ENCODE measurements at places on chromosomes 5 and 9.

- DNase-seq: no peak
Measured at GRCh38 chr9:123611226-123611625, 255.2 kb downstream of the CRB2 start.

DNA sequence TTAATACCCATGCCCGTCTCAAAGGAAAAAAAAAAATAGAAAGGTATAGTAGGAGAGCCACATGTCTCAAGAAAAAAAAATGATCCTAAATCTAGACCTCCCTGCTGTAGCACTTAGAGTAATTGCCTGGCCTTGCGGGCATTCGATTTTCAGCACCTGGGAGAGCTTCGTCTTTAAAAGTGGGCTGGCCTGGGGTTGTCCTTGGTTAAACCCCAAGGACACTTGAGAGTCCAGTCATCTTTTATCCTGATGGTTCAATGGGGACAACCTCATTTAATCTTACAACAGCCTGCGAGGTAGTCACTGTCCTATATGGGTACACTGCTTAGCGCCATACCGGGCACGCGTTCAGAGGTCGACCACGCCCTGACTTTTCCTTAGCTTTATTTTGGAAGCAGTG is 60.1 kb downstream of the MAT2B start:
- no peak for DNase-seq

- no peak for DNase-seq
Measured at GRCh38 chr9:107358986-107359385, 75.9 kb downstream of the RAD23B start.

- no peak for DNase-seq
Measured at GRCh38 chr5:16411235-16411634, 54.4 kb downstream of the ZNF622 start.

DNA sequence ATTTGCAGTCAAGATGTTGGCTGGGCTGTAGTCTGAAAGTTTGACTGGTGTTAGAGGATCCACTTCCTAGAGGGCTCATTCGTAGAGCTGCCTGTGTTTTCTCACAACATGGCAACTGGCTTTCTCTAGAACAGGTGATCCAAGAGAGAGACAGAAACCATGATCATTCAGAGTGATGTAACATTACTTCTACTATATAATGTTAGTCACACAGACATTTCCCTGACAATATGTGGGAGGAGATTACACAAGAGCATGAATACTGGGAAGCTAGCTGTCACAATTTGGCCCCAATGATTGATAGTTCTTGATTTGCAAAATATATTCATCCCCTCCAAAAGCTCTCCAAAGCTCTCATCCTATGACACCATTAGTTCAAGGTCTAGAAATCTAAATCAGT is 10.9 kb upstream of the TMEM161B start:
- DNase-seq: no peak

DNA sequence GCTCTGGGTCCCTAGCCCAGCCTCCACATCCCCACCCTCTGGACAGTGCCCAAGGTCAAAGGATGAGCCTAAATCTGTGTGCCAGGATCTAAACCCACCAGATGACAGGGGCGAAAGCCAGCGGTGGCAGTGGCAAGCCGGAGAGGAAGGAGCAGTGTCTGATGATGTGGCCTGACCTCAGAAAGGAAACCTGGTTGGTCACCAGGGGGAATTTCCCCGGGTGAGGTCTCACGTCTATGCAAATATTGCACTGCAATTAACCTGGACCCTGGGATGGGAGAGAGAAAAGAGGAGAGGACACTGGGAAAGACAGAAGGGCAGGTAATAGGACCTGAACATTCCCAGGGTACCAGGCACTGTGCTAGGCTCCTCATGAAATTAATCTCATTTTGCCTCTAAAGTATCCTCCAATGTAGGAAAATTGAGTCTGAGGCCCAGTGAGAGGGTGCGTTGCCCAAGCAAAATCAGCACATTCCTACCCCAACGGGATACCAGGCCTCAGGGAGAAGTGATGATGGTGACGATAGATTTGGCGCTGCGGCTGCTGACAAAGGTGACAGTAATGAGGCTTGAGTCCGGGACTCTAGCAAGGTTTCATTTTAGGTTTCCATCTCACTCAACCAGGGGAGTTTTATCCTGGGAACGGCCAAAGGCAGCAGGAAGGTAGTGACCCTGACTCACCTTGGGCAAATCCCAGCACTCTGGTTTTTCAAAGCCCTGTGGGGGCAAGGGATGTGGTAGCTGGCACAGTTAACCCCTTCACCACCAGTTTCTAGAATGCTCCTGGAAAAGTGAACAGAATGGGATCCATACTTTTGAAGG is 13.4 kb upstream of the TNIP1 start:
- DNase-seq: no peak

- no peak for DNase-seq
Measured at GRCh38 chr9:107090218-107090617, 192.9 kb upstream of the RAD23B start.

DNA sequence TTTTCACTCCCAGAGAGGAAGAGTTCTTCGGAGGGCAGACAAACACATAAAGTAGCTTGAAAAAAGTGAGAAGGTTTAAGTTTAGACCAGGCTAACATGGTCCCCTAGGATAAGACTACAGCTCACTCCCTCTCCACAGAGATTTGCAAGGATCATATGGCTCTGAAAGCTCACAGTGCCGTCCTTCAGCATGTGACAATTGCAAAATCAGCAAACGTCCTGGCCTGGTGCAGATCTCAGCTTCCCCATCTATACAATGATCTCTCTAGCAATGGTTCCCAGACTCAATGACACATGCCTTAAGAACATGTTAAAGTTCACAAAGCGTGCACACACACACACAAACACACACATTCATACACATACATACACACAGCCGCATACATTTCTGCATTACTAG is 327.6 kb downstream of the ACTL7B start:
- no peak for DNase-seq

DNA sequence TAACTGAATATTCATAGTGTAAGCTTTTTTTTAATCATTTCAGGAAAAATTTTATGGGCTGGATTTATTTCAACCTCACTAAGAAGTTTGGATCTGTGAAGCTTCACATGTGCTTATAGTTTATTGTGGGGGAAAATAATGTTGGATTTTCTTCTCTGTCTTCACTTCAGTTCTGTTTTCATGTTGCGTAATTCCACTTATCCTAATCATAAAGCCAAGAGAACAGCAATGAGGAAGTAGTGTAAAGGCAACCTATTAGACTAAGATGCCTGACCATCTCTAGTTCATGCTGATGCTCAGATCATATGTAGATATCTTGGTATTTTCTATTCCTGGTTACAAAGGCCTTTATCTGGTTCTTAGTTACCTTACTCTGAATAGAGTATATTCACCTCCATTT is 50.0 kb downstream of the CD180 start:
- DNase-seq: no peak

GRCh38 chr5:9051779-9052178 is 494.1 kb downstream of the SEMA5A start:
- DNase-seq: no peak

GRCh38 chr5:170254056-170254455 is 21.3 kb downstream of the C5orf58 start:
- DNase-seq: no peak

DNA sequence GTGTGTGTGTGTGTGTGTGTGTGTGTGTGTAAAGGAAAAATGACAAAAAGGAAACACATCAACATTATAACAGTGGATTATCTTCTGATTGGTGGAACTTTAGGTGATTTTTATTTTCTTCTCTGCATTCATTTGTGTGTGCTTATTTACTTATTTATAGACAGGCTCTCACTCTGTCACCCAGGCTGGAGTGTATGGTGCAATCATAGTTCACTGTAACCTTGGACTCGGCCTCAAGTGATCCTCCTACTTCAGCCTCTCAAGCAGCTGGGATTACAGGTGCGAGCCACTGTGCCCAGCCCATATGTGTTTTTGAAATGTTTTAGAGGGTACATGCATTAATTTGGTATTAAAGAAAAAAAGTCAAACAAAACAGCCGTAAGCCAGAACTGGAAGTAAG is 39.1 kb downstream of the FAT2 start:
- DNase-seq: peak; percentile 29

GRCh38 chr5:36696059-36696673 is 89.8 kb downstream of the SLC1A3 start:
- no peak for DNase-seq

DNA sequence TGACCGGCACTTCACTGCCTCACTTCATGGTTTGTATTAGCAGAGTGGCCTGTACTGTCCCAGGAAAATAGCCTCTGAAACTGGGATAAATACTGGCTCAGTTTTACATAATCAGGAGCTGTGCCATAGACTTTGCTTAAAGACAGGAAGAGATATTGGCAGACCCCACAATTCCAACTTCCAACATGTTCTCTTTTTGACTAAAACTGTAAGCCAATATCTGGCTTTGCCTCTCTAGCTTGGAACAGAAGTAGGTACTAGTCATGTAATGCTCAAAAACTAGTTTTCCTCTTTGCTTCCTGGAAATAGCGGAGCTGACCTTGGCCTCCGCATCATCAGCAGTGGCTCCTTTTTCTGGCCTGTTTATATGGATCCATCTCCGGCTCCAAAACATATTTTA is 276.9 kb downstream of the CDH9 start:
- no peak for DNase-seq

GRCh38 chr5:143308731-143309130 is 94.8 kb downstream of the NR3C1 start:
- no peak for DNase-seq

DNA sequence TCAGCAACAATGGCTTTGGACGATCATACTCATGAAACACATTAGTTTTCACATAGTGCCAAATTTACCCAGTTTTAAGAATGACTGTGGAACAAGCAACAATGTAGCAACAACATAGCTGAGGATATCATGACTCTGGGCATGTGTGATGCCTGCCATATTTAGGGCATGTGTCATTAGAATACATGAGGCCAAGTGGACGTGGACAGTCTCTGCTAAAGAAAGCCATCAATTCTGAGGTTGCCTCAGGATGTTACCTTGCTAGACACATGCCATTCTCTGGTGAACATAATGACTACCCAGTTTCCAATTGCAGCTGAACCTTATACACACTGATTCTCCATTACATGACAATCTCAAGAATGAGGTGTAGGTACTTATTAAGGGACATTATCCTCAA is 103.3 kb upstream of the ADAMTS19 start:
- no peak for DNase-seq

- DNase-seq: no peak
Measured at GRCh38 chr9:107969727-107970126, 480.2 kb upstream of the KLF4 start.

DNA sequence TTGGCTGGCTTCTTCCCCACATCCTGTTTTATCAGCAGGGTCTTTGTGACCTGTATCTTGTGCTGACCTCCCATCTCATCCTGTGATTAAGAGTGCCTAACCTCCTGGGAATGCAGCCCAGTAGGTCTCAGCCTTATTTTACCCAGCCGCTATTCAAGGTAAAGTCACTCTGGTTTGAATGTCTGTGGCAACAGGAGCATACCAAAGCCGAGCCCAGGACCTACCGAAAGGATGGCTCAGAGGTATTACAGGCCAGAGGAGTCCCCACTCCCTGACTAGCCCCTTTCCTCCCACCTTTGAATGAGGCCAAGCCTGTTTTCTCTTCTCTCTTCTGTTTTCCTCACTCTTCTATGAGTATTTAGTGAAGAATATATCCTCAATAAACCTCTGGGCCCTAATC is 271.3 kb downstream of the OSTF1 start:
- no peak for DNase-seq

GRCh38 chr5:101796427-101796826 is 499.7 kb downstream of the SLCO4C1 start:
- DNase-seq: no peak

DNA sequence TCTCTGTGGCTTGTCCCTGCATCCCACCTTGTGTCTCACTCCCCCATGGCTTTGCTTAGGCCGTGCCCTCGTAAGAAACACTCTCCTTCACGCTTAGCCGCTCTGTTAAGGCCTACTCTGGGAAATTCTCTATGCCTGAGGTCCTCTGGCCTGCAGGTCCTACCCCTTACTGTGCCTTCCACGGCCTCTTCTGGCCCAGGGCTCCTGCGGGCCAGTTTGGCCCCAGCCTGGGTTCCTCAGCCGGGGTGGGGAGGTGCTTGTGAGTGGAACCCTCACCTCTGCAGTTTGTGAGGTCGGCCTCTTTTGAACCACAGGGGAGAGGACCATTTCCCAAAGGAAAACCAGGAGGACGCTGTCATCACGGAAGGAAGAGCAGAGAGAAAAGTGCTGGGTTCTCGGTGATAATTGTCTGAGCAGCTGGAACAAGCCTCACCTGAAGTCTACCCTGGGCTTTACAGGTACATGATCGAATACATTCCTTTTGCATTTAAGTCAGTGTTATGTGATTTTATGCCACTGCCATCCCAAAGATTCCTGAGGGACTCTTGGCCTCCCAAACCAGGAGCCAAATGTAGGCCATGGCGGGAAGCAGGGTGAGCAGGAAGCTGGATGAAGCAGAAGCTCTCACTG is 28.8 kb upstream of the GFPT2 start:
- no peak for DNase-seq

DNA sequence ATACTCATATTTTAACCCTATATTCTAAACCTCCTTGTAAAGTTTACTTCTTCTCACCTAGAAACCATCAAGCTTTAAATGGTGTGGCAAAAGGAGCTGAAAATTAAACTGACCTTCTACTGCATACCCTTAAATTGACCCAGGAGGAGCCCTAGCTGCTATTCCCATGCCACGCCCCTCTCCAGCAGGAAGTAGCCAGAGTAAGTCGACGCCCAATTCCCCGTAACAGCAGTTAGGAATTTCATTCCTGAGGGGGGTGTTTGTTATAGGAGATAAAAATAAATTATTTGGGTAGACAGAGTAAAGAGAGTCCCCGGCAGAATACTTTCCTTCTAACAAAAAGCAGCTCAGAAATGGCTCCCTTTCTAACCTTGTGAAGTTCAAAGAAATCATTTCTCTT is 111.8 kb upstream of the FAM174A start:
- DNase-seq: no peak

- no peak for DNase-seq
Measured at GRCh38 chr5:171632616-171633015, 153.0 kb upstream of the SMIM23 start.

DNA sequence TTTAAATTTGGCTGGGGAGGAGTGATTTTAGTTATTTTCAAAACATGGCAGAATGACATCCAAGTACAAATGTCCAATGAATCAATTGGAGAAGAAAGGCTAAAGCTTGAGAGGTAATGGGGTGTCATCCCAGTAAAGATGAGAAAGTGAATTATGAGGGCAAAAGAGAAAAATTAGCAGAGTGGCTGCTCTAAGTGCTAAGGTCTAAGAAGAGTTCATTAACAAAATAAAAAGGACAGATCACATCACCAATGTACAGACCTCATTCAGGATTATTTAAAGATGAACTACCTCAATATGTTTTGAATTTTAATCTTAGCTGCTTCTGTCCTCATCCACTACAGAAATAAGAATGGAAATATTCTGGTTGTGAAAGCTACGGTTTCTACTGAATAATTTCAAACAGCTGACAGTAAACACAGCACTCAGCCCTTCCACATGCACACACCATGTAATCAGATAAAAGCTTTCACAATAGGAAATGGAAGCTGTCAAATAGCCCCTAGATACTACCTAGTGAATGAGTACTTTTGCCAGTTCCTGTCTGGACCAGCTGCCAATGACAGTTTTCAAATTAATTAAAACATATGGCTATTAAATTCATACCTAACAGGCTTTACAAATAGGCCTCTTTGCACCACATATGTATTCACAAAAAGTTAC is 171.5 kb downstream of the SSBP2 start:
- no peak for DNase-seq

GRCh38 chr9:125255781-125256391 is 5.7 kb upstream of the GAPVD1 start:
- DNase-seq: no peak

GRCh38 chr9:119298076-119298853 is 71.0 kb downstream of the BRINP1 start:
- DNase-seq: no peak
